ENCODE measurements at places on chromosomes 1 and 21. TPM values are rescaled to one million over a fixed set of nuclear protein-coding genes. Genes with fewer than 3 reads are reported as not detected.
A peak's percentile ranks its signal among the peaks of the same experiment; 100 is the strongest.

FAM78B gene
- total RNA-seq, result 0.82 TPM

VWA1 gene
- total RNA-seq, result 102 TPM

CBS gene
- 9.7 TPM for total RNA-seq

PODN gene
- total RNA-seq, result 126 TPM

HPCA gene
- 0.58 TPM for total RNA-seq

SLC44A5 gene
- total RNA-seq, result 0.49 TPM

MTOR gene
- total RNA-seq, result 45.8 TPM

PALMD gene
- total RNA-seq, result 18.7 TPM

LCA5L gene
- total RNA-seq, result 0.54 TPM

RYR2 gene
- total RNA-seq, result 78.8 TPM

CLEC20A gene
- total RNA-seq, result not detected

KIF17 gene
- 11.8 TPM for total RNA-seq

KRTAP10-6 gene
- not detected for total RNA-seq

RXRG gene
- 2.7 TPM for total RNA-seq

GRCh38 chr1:218394416-218394815 is 49.3 kb downstream of the TGFB2 start:
- no peak for ATAC-seq

DNA sequence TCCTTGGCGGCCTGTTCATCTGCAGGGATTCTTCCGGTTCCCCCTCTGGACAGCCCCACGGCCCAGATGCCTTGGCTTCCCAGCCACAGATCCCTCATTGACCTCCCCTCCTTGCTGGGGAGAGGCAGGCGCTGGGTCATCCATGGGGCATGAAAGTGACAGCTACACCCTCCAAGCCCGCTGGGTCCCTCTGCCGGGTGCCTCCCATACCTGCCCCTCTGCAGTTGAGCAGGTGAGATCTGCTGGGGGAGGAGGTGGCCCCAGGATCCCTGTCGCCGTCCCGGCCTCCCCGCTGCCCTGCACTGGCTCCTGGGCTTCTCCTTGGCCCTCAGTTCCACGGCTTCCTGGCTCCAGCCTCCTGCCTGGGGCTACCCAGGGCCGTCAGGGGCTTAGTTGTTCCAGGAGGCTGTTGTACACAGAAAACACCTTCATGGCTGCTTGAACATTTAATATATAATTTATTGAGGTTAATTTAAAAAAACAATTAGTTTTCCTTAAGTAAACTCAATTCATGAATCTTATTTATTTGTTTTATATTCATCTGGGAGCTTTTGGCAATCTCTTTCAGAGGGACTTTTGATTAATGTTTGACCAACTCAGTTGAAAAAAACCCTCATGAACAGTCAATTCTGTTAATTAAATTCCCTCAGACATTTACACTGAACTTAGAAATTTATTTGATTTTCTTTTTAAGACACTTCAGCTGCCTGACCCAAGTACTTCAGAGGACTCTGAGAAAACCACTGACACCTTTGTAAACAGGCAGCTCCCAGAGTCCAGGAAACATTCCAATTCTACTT is 67.6 kb upstream of the ABCG1 start:
- no peak for ATAC-seq

DNA sequence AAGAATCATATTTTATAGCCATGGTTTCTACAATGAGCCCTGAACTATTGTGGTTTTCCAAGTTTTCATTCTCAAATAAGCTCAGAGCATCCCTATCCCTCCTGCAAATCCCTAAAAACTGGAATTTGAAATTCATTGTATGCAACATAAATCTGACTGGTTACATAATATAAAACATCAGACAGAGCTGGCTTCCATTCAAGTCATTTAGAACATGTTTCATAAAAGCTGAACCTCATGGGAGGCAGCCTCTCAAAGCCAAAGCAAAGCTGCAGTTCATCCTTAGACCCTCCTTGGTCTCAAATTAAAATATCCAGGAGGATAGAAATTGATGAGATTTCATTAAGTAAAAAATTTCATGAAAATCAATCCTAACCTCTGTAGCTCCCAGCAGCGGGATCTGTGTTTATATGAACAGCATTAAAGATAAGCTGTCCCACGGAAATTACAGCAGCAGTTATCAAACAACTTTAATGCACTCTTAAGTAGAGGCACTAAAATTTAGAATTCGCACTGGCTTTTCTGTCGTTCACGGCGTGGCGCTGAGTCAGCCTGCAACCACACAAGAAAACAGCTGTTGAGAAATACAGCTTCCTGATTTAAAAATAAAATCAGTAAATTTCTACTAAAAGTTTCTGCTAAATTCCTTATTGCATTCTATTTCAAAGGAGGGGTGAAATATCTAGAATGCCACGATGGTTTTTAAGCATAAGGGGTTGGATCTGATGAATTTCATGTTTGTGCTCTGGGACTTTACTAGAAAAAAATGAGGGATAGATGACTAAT is 99.9 kb upstream of the TIAM1 start:
- ATAC-seq, result no peak

- no peak for ATAC-seq
These were observed 17.1 kb downstream of the ATP6V1G3 start for GRCh38 chr1:198523182-198523950.

GRCh38 chr1:41435570-41436178 is 48.8 kb downstream of the EDN2 start:
- no peak for ATAC-seq

GRCh38 chr1:20962576-20963258 is 175.6 kb upstream of the HP1BP3 start:
- no peak for ATAC-seq

GRCh38 chr1:190170321-190170720 is 307.3 kb downstream of the BRINP3 start:
- no peak for ATAC-seq

GRCh38 chr21:37862536-37862935 is 53.7 kb downstream of the KCNJ6 start:
- ATAC-seq, result no peak

- ATAC-seq, result no peak
These were observed 10.1 kb upstream of the GNG12 start for GRCh38 chr1:67843331-67843730.

GRCh38 chr1:236060286-236060685 is 4.6 kb downstream of the NID1 start:
- ATAC-seq, result no peak

DNA sequence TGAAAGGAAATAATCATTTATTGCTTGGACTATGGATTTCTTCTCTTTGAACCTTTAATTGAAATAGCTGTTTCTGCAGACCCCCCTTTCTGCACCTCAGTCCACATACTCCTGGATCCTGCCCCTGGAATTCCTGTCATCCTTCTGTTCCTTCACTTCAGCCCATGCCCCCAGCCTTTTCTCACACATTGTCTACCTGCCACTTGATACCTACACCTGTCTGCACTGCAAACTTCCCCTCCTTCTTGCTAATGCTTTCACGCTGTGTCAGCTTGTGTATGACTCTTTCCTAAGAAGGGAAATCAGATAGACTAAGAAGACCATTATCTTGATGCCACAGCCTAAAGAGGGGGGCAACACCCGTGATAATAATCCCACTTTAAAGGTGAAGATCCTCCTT is 80.3 kb upstream of the EXO1 start:
- ATAC-seq, result no peak

GRCh38 chr1:62978741-62979140 is 194.8 kb downstream of the ATG4C start:
- no peak for ATAC-seq

DNA sequence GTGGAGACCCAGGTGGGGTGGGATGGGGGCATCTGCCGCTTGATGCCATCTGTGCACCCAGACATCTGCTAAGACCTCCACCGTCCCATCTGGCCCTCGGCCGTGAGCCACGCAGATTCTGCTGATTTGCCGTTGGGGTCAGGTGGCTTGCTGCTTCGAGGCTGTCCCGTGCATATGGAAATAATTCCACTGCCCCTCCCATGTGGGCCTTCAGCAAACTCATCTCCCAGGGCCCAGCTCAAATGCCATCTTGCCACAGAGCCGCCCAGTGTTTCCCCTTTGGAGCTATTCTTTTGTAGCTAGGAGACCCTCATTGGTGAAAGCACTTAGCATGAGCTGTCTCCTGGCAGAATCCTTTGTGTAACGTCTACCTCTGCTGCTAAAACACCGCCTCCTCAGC is 99.8 kb downstream of the KAZN start:
- ATAC-seq, result no peak

GRCh38 chr1:207868774-207869721 is 41.9 kb downstream of the CD34 start:
- peak; percentile 68 for ATAC-seq

DNA sequence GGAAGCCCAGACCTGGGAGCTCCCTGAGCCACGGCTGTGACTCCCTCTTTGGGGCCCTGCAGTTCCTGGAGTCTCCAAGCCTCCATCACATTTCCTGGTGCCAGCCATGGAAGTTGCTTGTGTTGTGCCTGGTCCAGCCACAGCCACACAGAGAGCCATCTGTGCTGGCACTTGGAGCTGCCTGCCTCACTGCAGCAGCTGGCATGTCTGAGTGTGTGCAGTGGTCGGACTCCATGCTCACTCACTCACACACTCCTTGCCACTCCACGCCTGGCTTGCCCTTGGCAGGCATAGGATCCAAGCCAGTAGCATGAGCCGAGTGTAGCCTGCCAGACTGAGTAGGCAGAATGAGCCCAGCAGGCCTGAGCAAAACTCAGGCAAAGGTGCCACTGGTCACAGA is 516.3 kb upstream of the BEND5 start:
- no peak for ATAC-seq

- ATAC-seq, result no peak
These were observed 251.1 kb upstream of the ADGRL2 start for GRCh38 chr1:81549588-81550127.

GRCh38 chr1:190864013-190864641 is 386.5 kb upstream of the BRINP3 start:
- no peak for ATAC-seq

GRCh38 chr1:164971921-164972415 is 384.5 kb downstream of the LMX1A start:
- no peak for ATAC-seq

Data from gastroesophageal sphincter (tissue), 4 donors.